ENCODE measurements at places on chromosomes 3 and 15. TPM values are rescaled to one million over a fixed set of nuclear protein-coding genes. Genes with fewer than 3 reads are reported as not detected.

CTXND1 gene
- not detected for total RNA-seq

NLGN1 gene
- not detected for total RNA-seq

GPR171 gene
- total RNA-seq: 142 TPM

LINGO1 gene
- not detected for total RNA-seq

HES1 gene
- total RNA-seq: not detected

SYNPR gene
- not detected for total RNA-seq

KPNA4 gene
- 36.0 TPM for total RNA-seq

KY gene
- total RNA-seq: not detected

FAM227B gene
- 6.1 TPM for total RNA-seq

LHFPL4 gene
- total RNA-seq: not detected

GHSR gene
- total RNA-seq: not detected

GRAMD2A gene
- not detected for total RNA-seq

GP5 gene
- 2.3 TPM for total RNA-seq

TICRR gene
- 18.6 TPM for total RNA-seq

SELENOS gene
- total RNA-seq: 27.2 TPM

PGBD4 gene
- total RNA-seq: 4.5 TPM

ZNF660 gene
- 0.65 TPM for total RNA-seq

DNAH12 gene
- 0.30 TPM for total RNA-seq

CHRFAM7A gene
- total RNA-seq: 1.9 TPM

BCL2A1 gene
- total RNA-seq: 34.6 TPM

TMEM40 gene
- total RNA-seq: not detected

CPNE4 gene
- not detected for total RNA-seq

STX19 gene
- total RNA-seq: not detected

SIDT1 gene
- total RNA-seq: 50.6 TPM

BBS4 gene
- 19.3 TPM for total RNA-seq

AGBL1 gene
- not detected for total RNA-seq

BCHE gene
- not detected for total RNA-seq

NANOGP8 gene
- not detected for total RNA-seq

Data from activated naive CD8-positive, alpha-beta T cell treated with anti-CD3 and anti-CD28 coated beads, Interleukin-2, amount 10 ng/mL, durations not matched to agents 7 days and 5 days (primary cell).